ENCODE measurements at places on chromosomes 1 and 21.
A peak's percentile ranks its signal among the peaks of the same experiment; 100 is the strongest.

GRCh38 chr1:66035616-66036245 lies 243.0 kb downstream of the PDE4B start:
- DNase-seq: no peak

GRCh38 chr1:61439234-61439633 lies 285.7 kb downstream of the TM2D1 start:
- DNase-seq: no peak

DNA sequence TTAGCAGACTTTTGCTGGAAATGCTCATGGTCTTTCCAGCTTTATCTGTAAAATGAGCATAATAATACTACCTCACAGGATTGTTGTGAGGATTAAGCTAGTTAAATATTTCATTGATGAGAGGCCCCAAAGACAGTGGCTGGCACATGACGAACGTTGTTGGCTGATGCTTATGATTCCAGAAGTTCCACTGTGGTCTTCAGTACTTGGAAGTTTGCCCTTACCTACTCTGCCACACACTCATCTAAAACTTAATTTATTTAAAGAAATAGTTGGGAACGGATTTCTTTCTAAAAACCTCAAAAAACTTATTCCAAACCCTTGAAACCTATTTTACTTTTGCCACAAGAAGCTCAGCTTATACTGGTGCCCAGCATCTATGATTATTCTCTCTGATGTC lies 170.7 kb downstream of the DHRS3 start:
- DNase-seq: no peak

- DNase-seq: peak; percentile 44
These were observed 40.7 kb upstream of the PRKACB start for GRCh38 chr1:84103197-84103992.

- DNase-seq: no peak
These were observed 33.0 kb upstream of the TRABD2B start for GRCh38 chr1:48030211-48030610.

DNA sequence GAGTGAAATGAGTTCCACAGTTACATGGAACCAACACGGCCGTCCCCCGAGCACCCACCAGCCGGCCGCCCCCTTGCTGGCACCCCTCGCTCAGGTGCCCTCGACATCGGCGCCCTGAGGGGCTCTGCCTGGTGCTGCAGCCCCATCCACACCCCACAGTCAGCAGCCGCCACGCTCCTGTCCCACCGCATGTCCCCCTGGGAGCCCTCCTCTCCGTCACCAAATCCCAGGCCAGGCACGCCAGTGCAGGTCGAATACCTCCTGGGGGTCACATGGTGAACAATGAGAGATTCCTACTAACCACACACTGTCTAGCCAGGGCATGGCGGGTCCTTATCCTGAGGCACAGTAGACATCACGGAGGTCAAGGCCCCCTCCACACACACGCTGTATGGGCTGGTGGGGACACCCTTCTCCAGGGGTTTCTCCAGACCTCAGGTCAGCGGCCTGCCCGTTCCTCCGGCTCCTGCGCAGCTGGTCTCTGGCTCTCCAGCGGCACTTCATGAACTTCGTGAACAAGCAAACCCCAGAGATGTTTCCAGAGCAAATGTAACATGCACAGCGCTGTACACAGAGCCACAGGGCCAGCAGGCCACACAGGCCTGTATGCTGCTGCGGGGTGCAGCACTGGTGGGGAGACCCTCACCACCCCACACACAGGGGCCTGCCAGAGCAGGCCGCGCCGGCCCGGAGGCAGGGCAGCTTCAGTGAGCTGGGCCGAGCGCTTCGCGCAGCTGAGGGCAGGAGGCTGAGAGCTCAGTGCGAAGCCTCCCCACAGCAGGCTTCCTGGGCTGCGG lies 21.8 kb downstream of the POFUT2 start:
- DNase-seq: no peak

GRCh38 chr1:30929135-30929889 lies 20.8 kb upstream of the SDC3 start:
- no peak for DNase-seq

DNA sequence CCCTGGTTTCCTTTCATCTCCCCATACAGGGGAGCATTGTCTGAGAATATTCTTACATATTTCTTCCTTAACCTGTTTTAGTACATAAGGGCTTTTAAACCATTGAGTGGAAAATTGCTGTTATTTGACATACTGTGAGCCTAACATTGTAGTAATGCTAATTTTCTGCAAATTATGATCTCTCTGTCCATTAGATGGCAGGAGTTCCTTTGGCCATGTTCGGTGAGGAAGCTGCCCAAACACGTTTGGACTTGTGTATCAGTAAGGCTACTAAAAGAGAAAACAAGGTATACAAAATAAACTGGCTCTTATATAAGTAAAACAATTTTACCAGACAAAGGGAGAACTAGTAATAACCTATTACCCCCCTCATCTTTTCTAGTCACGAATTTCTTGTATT lies 29.2 kb downstream of the CDC7 start:
- DNase-seq: no peak

- DNase-seq: no peak
These were observed 10.6 kb upstream of the GIPC2 start for GRCh38 chr1:78035121-78035520.

GRCh38 chr1:77065693-77066342 lies 153.4 kb downstream of the PIGK start:
- no peak for DNase-seq

DNA sequence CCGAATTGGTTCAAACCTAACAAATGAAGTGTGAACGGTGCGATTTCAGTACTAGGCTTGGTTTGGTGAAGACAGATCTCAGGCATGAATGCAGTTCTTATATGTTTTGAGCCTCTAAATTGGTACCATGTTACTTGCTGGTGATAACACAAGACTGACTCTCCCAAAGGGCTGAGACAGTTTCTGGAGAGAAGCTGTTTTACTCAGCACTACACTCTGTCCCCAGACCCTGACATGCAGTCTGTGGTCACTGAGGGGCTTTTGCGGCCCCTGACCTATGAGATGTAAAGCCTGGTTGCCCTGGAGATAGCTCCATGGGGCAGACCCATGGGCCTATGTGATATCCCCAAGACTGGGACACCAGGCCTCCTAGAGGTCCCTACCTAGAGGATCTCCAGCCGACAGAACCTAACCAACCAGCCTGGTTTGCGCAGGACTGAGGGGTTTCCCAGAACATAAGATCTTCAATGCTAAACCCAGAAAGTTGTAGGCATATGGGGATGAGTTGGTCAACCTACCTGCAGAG lies 19.4 kb upstream of the FOXE3 start:
- DNase-seq: no peak

DNA sequence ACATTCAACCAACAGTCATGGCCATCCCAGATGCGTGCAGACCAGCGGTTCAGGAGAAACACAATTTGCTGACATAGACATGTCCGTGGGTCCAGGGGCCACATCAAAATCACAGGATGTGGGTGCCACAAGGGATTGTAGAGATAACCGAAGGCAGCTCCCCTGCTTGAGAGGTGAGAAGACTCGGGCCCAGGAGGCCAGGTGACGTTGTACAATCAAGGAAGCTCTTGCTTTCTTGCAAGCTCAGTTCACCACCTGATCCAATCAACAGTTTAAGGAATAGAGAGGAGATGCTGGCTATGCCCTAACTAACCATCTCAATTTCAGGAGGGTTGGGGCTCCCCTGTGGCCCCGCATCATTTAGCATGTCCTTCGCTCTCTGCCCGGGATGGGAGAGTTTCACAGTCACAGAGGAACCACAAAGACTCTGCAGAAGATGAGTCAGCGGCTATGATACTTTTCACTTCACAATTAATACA lies 19.5 kb downstream of the UBASH3A start:
- DNase-seq: no peak

DNA sequence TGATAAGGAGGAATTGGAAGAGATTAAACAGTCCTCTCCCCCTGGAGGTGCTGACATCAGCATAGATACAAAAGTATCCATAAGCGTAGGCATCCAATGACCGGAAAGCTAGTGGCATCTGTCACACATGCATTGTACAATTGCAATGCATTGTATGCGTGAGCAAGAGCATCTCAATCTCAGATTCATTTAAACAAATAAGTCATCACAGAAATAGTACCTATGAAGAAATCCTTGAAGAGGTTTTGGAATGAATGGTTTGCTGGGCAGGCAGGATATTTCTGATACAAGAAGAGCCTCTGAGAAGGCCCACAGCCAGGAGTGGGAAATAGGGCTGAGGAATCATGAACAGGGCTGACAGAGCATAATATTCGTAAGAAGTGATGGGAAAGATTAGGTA lies 88.9 kb upstream of the ABCD3 start:
- no peak for DNase-seq

GRCh38 chr1:52142220-52143183 lies 613 bp downstream of the ZFYVE9 start:
- DNase-seq: peak; percentile 48

- DNase-seq: no peak
These were observed 10.1 kb upstream of the PLA2G5 start for GRCh38 chr1:20059847-20060246.

GRCh38 chr1:166902279-166902678 lies 26.2 kb upstream of the TADA1 start:
- DNase-seq: no peak

- DNase-seq: no peak
These were observed 37.5 kb upstream of the WLS start for GRCh38 chr1:68269637-68270430.

DNA sequence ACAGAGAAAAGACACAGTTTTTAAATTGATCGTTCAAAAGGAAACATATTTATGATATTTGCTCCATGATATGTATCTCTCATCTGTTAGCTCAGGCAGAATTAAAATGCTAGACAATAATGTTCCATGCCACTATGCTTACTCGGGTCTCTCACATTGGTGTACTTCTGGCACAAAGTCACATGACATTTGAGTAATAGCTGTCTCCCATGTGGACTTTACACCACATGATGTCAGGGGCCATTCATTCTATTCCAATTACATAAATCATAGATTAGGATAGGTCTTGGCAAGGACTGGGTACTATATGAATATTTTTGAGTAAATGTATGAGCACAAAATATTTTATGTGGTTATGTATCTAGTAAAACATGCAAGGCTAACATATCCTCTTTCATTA lies 648.4 kb downstream of the PLA2G4A start:
- DNase-seq: no peak

DNA sequence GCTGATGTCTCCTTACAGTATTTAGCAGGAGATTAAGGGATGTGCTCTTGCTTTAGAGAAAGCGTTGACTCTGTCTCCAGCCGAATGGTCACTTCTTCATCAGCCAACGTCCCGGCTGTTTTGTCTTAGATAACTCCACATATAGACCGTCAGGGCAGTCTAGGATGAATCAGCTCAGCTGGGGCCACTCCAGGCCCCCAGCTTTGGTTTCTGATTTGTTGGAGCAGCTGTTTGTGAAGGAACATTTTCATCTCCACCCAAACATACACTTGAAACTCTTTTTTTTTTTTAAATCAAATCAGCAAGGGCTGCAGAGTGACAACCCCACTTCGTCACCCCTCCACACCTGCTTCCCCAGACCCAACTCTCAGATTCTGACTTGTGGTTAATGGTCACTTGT lies 206.1 kb upstream of the GALNT2 start:
- DNase-seq: no peak

DNA sequence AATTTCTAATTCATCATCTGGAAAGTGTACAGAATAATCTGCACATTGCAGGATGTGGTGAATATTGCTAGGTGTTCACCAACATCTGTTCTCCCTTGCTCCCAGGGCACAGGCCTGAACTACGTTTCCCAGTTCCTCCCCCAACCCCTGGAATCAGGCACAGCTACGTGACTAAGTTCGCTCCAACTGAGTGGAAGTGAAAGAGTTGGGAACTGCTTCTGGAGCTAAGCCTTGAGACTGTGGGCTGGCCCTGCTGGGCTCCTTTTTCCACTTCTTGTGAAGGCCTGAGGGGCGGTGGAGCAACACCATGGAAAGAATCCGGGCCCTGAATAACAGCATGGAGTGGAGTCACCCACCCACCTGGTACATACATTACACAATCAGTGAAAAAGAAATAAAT lies 534.6 kb downstream of the SMYD3 start:
- DNase-seq: no peak

GRCh38 chr1:205588636-205589035 lies 43.2 kb downstream of the ELK4 start:
- peak; percentile 72 for DNase-seq

- no peak for DNase-seq
These were observed 14.8 kb upstream of the ETS2 start for GRCh38 chr21:38790961-38791360.

DNA sequence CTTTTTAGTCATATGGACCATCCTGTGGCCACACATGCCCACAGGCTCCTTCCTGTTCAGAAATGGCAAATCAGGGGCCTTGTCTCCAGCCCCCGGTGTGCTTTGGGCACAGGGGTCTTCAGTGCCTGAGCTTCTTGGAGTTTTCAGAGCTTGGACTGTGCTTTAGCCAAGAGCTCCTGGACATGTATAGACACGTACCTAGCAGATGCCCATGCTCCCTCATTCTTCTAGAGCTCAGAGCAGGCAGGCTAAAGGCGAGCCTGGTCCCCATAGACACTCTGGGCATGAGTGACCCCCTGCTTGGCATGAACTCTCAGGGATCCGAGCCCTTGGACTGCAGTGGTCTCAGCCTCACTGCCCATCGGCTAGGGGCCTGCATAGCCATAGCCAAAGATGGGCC lies 106.8 kb downstream of the EPHB2 start:
- DNase-seq: no peak

DNA sequence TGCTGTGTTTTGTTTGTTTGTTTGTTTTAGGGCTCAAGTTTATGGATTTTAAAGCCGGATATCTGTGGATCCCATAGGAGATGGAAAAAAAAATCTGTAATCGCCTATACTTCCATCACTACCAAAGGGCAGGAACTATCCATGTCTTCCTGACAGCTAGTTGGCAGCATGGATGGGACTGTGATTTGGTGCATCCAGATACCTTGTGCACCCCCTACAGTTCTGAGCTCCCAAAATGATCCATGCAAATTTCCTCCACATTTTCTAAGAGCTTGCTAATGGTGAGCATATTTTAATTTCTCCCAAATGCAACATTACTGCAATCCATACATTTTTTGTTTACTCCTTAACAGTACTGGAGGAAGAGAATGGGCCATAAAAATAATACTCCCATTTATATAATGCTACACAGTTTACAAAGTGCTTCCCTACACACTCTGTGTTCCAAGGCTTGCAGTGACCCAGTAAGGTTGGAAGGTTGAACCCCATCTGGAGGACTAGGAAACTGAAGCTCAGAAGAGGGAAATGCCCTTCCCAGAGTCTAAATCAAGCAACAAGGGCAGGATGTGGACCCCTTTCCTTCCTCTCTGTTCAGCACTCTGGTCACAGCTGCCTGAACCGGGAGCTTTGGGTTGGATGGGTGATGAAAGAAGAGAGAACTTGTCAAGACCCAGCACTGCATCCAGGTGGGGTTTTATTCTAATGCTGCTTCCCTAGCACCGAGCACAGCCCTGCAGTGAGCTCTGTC lies 48.0 kb downstream of the CAPN8 start:
- no peak for DNase-seq

DNA sequence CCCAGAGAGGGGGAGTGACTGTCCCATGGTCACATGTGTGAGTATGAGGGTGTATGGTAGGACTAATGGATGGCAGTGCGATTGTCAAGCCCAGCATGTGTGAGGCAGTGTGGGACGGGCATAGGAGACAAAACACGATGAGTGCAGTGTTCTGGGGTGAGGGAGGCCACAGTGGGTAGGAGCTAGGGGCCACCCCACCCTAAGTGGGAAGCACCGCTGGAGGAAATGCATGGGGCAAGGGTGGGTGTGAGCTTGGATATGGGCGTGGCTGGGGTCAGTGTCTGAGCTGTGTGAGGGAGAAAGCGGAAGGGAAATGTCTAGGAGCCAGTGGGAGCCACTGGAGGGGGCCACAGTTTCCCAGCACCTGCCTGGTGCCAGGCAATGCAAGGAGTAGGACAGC lies 56.5 kb downstream of the FOXO6 start:
- no peak for DNase-seq

GRCh38 chr1:172630056-172630818 lies 28.7 kb upstream of the FASLG start:
- no peak for DNase-seq

Data from posterior cingulate gyrus (tissue), 11 donors.